Activated CD4-positive, alpha-beta T cell treated with anti-CD3 and anti-CD28 coated beads, Interleukin-2, amount 10 ng/mL, durations not matched to agents 7 days and 5 days (primary cell): ENCODE measurements at places on chromosomes 6 and 20. TPM values are rescaled to one million over a fixed set of nuclear protein-coding genes. Genes with fewer than 3 reads are reported as not detected.
A peak's percentile ranks its signal among the peaks of the same experiment; 100 is the strongest.

GRCh38 chr20:40588891-40589290 lies 100.1 kb downstream of the MAFB start:
- DNase-seq: no peak

DNA sequence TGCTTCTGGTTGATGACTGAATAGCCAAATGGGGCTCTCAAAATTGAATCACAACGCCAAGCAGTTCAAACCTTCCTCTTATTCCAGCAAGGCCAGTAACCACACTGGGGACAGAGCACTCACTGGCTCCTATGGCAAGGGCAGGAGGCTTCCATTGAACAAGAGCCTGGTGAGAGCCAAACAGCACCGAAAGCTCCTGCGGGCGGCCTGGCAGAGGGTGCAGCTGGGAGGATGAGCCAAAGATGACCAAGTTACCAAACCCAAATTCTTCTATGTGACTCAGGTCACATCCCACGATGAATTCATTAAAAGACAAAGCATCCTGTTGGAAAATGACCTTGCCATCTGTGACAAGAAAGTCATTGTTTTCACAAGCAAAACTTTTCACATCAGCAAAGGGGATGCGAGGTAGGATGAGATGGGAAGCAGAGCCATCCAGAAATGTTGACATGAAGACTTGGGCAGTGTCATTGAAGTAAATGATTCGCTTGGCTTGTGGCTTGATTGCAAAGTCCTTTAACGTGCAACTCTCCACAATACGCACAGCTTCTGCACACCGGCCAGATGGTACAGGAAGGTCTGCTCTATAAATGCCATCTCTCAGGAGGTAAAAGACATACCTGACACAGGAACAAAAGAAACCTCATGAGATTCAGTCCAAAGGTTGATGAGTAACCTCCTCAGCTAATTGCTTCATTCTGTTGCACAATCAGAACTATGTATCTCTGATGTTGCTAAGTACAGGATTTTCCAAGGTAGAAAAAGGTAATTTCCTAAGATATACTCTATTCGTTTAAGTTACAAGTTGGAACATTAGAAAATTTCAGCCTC lies 36.3 kb downstream of the ROS1 start:
- no peak for DNase-seq

Gene FHL5
- total RNA-seq: not detected

Gene SMLR1
- total RNA-seq: not detected

DNA sequence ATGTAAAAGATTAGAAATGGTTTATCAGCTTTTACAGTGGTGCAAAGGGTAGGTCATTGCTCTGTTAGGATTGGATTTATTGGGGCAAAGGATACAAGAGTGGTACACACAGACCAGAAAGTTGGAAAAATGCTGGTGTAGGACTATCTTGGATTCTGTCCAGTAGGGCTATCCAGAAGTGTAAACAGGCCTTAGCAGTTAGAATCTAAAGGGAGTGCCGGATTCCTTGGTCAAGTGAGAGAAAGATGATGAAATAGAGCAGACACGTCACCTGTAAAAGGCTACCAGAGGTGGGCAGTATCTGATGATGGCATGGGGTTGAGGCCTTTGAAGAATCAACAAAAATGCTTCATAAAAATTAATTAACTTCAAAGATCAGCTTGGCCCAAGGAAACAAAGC lies 975.9 kb downstream of the KIF16B start:
- DNase-seq: no peak

Gene LTA
- 20.9 TPM for total RNA-seq

Gene PLCB1
- total RNA-seq: 1.2 TPM

- DNase-seq: no peak
Measured at GRCh38 chr6:167163476-167164011, 5.8 kb upstream of the GPR31 start.

DNA sequence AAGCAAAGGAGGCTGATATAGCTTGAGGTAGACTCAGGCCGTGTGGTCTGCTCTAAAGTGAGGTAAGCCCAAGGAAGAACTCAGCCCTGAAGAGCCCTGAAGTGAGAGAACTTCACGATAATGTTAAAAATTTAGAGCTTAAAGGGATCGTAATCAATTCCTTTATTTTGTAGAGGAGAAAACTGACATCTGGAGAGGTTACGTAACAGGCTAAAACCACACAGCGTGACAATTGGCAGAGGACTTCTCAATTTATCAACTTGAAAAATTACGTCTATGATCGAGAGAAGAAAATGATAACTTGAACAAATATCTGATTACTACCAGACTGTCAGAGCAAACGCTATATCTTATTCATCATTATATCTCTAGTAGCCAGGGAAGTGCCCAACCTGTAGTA lies 121.8 kb upstream of the FOXO3 start:
- DNase-seq: no peak

- no peak for DNase-seq
Measured at GRCh38 chr6:109420751-109421150, 19.7 kb downstream of the PPIL6 start.

Gene SMIM29
- 23.1 TPM for total RNA-seq

DNA sequence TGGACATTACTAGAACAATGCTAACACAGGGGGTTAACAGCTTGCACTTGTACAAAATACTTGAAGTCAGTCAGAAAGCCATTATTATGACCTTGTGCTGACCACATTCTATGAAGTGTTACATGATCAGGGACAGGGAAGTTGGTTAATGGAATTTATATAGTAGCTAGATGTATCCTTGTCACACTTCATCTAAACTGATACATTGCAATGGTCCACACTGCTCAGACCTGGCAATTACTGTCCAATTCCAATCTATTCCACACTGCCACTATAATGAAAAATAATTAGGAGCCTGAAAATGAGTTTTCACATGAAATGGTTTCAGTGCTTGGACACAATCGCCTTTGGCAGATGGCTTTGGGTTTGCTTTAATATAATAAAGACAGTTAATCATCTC lies 850.8 kb downstream of the EPHA7 start:
- DNase-seq: no peak

- peak; percentile 63 for DNase-seq
Measured at GRCh38 chr6:125114248-125114858, 39.2 kb upstream of the TPD52L1 start.

Gene CLPSL2
- total RNA-seq: not detected

DNA sequence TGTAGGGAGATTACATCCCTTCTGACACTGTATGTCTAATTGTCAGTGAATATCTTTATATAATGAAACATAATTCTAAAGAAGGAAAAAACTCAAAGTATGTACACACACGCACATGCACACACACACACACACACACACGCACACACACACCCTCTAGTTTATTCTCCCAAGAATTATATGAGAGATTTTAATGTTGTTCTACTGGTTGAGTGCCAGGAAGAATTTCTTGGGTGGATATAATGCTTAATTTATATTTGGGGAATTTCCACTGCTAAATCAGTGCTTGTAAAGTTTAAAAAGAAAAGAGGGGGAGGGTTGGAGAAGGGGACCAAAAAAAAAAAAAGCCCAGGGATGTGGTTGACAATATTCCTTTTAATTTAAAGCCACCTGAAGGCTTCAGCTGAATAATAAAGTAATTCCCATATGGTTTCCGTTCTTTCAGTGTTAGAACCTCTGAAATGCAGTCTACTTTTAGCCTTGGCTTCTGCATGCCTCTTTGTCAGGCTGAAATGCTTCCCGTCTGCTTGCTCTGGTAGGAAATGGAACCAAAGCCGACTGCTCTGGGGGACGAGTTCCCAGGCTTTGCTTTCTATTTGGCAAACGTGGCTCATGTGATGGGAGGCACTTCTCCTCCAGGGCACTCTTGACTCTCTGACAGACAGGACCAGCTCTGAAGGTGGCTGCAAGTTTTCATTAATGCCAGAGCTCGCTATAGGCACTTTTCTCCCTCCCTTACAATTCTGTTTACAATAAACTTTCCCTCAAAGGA lies 225.4 kb downstream of the PRL start:
- DNase-seq: no peak

Gene ARMH2
- total RNA-seq: 2.3 TPM

Gene OGFRL1
- total RNA-seq: 8.9 TPM

DNA sequence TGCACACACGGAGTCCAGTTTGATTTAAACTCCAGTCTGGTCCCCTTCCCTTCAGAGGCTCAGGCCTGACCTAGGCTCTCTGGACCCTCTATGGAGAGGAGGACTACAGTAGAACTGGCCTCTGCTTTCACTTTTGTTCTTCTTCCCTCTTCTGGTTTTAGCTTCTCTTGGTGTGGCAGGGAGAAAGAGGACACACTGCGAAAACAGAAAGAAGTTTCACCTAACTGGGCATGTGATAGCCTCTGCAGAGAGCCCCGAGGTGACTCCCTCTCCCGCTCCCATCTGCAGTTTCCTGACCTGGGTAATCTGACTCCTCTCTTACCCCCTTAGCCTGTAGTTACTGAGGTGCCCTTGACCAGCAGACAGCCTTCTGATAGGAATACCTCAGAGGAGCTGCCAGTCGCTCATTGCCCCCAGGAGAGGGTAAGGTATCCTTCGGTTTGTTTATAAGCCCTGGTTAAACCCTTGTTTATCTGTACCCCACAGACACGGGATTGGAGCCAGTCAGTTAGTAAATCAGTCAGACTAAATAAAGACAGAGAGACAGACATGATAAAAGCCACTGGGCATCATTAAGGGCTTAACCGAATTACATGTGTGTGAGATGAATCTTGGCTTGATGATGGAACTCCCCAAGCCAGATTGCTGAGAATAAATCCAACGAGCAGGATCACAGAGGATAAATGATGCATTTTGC lies 12.0 kb upstream of the DTNBP1 start:
- DNase-seq: no peak

GRCh38 chr6:4644996-4645395 lies 131.2 kb upstream of the CDYL start:
- DNase-seq: no peak

DNA sequence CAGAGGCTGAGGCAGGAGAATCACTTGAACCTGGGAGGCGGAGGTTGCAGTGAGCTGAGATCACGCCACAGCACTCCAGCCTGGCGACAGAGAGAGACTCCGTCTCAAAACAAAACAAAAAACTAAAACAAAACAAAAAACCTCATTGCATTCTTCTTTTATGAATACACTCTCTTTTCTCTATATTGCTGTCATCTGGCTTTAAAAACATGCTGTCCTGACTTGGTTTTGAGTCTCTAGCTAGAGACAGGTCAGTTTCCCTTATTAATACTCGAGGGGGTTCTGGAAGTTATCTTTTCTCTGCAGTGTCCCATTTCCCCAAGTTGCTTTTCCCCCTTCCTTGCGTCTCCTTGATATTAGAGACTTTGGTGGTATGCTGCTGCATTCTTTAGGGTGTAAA lies 50.9 kb downstream of the RIOK1 start:
- DNase-seq: no peak

GRCh38 chr6:140909156-140909555 lies 1223.6 kb upstream of the GJE1 start:
- no peak for DNase-seq

- DNase-seq: no peak
Measured at GRCh38 chr6:107666981-107667601, 157.0 kb downstream of the SCML4 start.

DNA sequence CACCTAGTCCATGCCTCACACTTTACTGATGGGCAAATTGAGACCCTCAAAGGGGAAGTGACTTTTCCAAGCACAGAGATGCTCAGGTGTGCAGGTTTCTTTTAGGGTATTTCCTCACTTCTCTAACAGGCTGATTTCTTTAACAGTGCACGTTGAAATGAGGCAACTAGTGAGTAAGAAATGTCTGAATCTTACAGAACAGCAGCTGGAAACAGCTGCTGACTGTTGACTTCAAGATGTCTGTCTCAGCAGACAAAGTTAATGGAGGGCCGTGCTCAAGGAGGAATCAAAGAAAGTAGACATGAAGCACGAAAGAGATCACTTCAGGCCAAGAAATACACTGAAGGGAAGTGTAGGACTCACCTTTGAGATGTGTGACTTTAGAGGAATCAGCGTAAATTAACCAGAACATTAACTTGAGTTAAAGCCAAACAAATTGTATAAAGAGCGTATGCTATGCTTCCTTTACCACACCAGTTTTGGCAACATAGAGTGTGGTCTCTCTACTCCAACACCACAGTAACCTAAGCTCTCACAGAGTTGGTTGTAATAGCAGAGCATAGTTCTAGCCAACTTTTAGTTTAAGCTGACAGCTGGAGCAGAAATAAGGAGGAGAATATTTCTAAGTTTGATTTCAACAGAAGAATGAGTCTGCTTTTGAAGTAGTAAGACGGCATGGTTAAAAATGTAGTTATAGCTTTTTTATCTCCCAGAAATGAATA lies 60.9 kb downstream of the SAMD3 start:
- no peak for DNase-seq

GRCh38 chr6:836276-836853 lies 143.4 kb upstream of the EXOC2 start:
- DNase-seq: no peak

- DNase-seq: no peak
Measured at GRCh38 chr20:38811769-38812168, 6.3 kb downstream of the PPP1R16B start.

GRCh38 chr6:14598017-14598864 lies 480.7 kb downstream of the CD83 start:
- no peak for DNase-seq

DNA sequence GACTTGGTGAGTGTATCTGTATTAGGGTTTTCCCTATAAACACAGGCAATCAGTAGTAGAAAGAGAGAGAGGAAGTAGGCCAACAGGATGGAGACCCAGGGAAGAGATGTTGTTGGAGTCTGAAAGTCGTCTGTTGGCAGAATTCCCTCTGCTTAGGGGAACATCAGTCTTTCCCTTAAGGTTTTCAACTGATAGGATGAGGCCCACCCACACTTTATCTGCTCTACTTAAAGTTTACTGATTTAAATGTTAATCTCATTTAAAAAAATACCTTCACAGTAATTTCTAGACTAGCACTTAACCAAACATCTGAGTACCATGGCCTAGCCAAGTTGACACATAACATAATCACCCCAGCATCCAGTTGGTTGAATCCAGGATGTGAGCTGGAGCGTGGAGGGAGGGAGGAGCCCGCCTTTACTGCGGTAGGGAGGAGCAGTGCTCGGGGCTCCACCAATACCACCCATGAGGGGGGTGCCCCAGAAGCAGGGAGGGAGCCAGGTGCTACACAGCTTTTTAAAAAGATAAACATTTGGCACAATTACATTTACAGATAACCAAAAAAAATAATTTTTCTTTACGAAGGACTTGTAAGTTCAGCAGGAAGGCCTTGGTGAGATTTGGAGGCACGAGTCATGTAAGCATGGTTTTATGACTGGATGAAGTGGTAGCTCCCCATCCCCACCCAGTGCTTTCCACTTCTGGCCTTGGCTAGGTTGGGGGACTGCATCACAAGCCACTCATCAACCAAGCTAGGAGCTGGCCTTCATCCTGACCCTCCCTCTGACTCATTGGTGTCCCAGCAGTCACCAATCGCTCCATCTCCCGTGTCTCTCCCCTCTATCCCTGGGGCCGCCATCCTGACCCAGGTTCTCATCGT lies 18.4 kb upstream of the SNX9 start:
- no peak for DNase-seq

- DNase-seq: no peak
Measured at GRCh38 chr6:135921188-135921587, 69.7 kb downstream of the PDE7B start.

Gene CYP39A1
- not detected for total RNA-seq
